Adrenal gland (tissue), 19 donors: ENCODE measurements at places on chromosomes 12 and 14. TPM values are rescaled to one million over a fixed set of nuclear protein-coding genes. Genes with fewer than 3 reads are reported as not detected.

- DNase-seq: no peak
These were observed 173.8 kb upstream of the MIS18BP1 start for GRCh38 chr14:45426685-45427282.

- DNase-seq: peak; percentile 84
These were observed 143.7 kb upstream of the FRMD6 start for GRCh38 chr14:51507906-51508511.

GRCh38 chr14:72599579-72600470 lies 294.1 kb downstream of the DPF3 start:
- no peak for DNase-seq

- DNase-seq: peak; percentile 38
These were observed 2.5 kb upstream of the CACNA2D4 start for GRCh38 chr12:1920971-1921370.

The DENND5B gene
- total RNA-seq: 19.4 TPM

DNA sequence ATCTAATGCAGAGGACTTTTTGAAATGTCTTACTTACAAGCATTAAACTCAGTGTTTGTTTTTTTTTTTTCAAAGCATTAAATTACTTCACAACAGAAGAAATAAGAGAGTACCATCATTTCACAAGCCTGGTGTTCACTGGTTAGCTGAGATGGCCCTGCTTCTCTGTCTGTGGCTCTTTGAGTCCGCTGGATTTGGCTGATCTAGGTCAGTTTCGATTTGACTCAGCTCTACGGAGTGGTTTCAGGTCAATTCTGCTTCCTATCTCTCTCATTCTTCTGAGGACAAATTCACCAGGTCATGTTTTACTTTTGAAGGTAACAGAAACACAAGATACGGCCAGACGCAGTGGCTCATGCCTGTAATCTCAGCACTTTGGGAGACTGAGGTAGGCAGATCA lies 1066.1 kb downstream of the FLRT2 start:
- DNase-seq: no peak

The TMEM30B gene
- total RNA-seq: 4.1 TPM

The BMP4 gene
- 29.5 TPM for total RNA-seq

- no peak for DNase-seq
These were observed 49.7 kb downstream of the JAG2 start for GRCh38 chr14:105118646-105119407.

DNA sequence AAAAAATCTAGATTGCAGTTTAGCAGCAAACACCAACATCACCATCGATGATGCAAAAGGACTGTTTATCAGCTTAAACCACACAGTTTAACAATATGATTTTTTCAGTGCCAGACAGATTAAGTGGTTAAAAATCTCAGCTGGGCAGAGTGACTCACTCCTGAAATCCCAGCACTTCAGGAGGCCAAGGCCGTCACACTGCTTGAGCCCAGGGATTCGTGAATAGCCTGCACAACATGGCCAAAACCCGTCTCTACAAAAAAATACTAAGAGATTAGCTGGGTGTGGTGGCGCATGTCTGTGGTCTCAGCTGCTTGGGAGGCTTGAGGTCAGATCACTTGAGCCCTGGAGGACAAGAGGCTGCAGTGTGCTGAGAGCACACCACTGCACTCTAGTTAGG lies 8.9 kb downstream of the RSRC2 start:
- DNase-seq: peak; percentile 83
